CD4-positive, alpha-beta T cell treated with Interleukin-6 for 4 hours (primary cell): ENCODE measurements at places on chromosomes 6 and 20.
A peak's percentile ranks its signal among the peaks of the same experiment; 100 is the strongest.

DNA sequence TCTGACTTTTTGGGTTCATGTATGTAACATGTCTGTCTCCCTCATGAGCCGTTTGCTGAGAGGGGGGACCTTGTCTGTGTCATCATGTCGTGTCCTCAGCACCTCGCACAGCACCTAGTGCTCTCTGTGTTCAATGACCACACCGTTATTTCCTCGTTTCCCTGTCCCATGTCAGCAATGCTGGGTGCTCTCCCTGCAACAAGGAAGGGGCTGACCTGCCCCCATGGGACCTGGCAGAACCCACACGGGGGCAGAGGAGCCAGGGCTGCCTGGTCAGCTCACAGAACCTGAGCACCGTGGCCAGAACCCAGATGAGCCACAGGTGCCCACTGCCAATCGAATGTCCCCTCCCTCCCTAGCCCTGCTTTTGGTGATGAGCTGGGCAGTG, 7.3 kb downstream of the ADA start:
- DNase-seq: peak; percentile 27

GRCh38 chr20:8129211-8129976, 2.7 kb upstream of the PLCB1 start:
- no peak for DNase-seq

DNA sequence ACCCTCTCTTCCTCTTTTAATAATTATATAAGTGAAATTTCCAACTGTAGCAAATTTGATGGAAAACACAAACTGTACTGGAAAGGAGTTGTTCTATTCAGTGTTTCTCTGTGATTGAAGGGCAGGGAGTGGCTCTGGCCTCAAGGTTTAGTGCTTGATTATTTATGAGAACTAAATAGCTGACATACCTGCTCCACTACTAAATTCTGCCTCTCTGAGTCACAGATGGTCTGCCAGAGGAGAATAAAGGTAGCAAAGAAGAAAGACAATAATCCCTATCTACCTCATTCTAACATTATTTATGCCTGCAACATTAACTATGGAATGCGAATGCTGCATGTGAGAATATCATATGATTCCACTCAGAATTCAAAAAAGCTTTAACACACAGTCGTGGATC, 9.3 kb downstream of the BMP5 start:
- no peak for DNase-seq

- peak; percentile 45 for DNase-seq
These were observed 58.6 kb downstream of the SYNJ2 start for GRCh38 chr6:158040051-158040803.

- DNase-seq: peak; percentile 74
These were observed 537 bp downstream of the PRR3 start for GRCh38 chr6:30557683-30557981.

- no peak for DNase-seq
These were observed 27.3 kb downstream of the RIMS1 start for GRCh38 chr6:71913444-71914234.
